Mesendoderm (in vitro differentiated cells): ENCODE measurements at places on chromosomes 6 and 20.
A peak's percentile ranks its signal among the peaks of the same experiment; 100 is the strongest.

DNA sequence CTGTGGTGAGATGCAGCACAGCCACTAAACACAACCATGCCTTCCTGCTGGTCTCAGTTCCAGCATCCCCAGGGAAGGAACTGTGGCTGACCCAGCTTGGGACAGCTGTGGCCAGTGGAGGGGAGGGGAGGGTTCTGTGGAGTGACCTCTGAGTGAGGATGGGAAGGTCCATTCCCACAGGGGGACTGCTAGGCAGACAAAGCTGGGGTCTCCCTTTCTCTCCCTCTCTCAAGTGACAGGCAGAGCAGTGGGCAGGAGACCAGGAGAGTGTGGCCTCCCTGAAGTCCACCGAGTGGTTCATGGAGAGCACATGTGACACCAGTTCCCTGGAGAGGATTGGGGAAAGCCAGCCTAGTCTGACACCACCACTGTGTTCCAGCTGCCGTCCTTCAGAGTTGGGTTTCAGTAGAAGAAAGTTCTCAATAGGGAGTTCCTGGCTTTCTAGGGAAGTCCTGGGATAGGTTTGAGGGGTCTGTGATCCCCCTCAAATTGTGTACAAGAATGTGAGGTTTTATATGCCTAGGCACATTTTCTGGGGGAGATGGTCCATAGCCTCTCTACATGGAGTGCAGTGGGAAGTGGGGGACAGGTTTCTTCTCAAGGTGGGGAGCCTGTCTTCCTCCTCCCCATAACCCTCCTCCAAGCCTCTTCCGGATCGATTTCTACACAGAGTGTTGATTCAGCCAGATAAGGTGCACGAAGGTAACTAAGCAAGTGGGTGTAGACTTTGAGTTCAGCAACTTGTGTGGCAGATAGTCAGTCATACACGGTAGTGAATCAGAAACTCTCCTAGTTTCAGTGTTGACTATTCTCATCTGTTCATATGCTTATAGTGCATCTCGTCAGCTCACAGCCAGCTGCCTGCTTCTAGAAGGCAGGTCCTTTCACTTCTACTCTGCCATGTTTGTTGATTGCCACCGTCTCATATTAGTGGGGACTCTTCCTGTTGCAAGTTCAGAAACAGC, 18.9 kb downstream of the MANBAL start:
- no peak for DNase-seq

DNA sequence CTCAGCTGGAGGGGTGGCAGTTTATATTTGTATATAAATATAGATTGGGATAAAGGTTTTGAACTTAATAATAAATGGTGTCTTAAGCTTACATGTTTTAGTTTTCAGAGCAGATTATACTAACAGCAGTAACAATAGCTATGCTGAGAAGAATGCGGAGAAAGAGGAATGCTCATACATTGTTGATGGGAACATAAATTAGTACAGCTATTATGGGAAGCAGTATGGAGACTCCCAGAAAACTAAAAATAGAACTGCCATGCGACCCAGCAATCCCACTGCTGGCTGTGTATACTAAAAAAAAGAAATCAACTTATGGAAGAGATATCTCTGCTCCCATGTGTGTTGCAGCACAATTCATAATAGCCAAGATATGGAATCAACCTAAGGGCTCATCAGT, 127.9 kb downstream of the BCKDHB start:
- no peak for DNase-seq

GRCh38 chr6:146657432-146657831, 58.7 kb downstream of the ADGB start:
- no peak for DNase-seq

DNA sequence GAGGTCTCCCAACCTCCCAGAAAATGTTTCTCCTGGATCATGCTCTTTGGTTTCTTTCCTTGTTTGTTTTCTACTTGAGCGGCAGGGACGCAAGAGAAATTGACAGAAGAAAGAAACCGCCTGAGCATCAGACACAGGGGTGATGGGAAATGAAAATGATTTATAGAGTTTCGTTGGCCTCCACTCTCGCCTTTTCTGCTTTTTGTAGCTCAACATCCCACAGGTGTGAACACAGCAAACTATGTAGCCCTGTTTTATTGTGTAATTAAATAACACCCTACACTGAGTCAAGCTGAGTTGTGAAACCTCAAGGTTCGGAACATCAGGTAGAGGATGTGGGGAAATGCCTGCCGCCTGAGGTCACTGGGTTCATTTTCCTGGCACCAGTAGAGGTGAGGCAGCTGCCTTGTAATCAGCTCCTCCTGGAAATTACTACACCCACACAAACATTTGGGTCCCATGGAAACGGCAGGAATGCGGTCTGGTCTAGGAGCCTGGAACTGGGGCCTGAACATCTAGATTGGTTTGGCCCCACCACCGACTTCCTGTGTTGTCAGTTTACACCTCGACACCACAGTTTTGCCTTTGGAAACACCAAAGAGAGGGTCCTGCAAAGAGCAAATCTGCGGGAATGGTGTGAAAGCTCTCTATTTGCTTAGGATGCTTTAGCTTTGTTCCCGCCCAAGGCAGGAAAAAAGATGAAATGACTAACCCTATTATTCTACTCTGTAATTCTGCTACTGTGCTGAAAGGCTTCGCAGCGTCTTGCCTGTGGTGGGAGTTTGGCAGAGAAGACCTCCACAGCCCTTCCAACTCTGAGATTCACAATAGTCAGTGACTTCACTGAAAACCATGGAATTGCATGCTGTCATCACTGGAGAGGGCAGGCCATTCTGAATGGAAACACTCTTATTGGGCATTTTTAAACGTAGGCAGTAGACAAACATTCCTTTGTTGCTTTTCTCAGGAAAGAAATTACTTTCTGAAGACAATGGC, 53.0 kb downstream of the ADAT2 start:
- DNase-seq, result peak; percentile 99

- no peak for DNase-seq
Observed at GRCh38 chr6:128525406-128525805, 5.0 kb upstream of the PTPRK start.

GRCh38 chr20:34201531-34201930, 39.7 kb upstream of the ASIP start:
- DNase-seq, result no peak

GRCh38 chr20:35207950-35208611, 18.4 kb upstream of the MMP24 start:
- peak; percentile 76 for DNase-seq

DNA sequence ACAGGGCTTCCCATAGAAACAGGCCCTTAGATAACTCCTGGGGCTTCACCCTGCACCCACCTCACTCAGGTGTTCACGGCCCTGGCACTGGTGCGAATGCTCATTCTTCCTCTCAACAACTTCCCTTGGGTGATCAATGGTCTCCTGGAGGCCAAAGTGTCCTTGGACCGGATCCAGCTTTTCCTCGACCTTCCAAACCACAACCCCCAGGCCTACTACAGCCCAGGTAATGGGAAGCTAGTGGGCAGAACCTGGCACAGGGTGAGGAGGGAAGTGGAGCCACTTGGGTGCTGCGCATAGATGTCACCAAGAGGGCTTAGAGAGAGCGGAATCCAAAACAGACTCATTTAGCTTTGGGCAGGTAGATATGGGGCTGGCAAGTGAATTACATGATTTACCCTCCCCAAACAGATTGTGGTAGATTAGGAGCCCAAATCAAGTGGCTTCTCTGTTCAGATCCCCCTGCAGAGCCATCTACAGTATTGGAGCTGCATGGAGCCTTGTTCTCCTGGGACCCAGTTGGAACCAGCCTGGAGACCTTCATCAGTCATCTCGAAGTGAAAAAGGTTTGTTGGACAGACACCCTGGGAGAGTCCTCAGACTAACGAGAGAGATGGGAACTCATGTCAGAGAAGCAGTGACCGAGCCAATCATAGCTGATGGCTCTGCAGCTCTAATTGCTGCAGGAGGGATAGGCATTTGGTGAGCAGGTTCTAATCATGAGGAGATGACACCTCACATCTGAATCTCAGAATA, 8.5 kb downstream of the ABCC10 start:
- DNase-seq, result no peak

- DNase-seq, result no peak
Observed at GRCh38 chr6:26312096-26312463, 52.9 kb upstream of the BTN3A2 start.

DNA sequence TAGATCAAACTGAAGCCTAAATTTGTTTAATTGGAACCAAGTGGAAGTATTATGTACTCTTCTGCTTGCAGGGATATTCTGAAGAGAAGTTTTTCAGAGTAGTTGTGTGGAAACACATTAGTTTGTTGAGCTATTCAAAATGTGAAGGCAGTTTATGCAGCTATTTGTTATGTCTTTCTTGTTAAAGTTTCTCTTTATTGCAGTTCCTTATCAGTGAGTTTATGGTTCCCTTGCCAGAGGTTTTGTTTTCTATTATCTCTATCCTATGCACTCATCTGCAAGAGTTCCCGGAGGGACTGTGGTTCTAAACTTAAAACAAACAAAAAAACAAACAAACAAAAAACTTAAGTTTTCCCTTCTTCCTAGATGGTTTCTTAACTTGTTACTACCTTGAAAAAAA, 143.7 kb upstream of the SLC22A16 start:
- DNase-seq, result no peak

DNA sequence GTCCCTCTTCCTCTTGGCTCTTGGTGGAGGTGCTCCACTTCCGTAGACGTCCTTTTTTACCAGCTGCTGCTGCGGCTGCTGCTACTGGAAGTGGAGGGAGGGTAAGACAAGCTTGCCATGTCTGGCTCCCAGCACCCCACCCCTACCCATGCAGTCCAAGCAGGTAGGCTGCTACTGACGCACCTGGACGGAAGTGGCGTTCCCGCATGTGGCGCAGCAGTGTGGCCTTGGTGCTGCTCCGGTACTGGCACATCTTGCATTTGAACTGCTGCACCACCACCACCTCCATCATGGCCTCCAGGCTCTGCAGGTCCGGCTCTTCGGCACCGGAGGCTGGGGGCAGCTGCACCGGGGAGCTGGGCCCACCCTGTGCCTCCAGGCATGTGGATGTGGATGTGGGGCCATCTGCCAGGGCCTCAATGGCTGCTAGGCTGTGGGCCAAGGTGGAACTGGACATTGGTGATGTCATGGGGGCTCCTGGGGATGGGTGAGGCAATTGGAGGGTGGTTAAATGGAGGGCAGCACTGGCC, 4.4 kb downstream of the ZNF335 start:
- no peak for DNase-seq

- DNase-seq, result no peak
Observed at GRCh38 chr6:88596801-88597200, 366.6 kb downstream of the RNGTT start.

- no peak for DNase-seq
Observed at GRCh38 chr6:86820750-86821149, 116.6 kb upstream of the HTR1E start.

DNA sequence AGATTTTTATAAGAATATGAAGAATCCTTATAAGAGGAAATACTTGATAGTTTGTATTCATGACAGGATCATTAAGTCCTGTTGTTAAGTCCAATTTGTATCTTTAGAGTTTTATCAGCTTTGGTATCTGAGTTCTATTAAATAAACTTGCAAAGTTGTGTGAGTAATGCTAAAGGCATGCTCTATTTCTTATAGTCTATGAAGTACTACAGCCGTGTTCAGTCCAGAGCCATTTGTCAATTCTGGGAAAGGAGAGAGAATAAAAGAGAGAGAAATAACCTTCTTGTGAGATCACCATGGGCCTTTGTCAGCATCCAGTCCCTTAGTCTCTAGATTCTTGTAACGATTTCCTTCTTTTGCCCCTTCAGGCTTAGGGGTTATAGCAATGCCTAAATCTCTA, 181.2 kb upstream of the POU3F2 start:
- DNase-seq, result no peak

DNA sequence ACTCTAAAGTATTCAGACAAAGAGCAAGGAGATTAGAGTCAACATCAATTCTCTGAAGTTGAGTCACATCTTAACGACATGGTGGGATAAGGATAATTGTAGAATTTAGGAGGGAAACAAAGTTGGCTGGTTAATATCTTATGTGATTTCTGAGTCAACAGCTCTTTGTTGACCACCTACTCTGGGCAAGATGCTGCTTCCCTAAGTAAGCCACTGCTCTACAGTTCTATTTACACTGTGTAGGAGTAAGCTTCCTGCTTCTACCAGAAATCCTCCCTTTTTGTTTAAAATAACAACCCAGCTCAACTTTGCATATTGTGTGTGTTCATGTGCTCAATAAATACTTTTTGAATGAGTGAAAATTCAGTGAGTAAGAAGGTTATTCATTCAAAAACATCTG, 3.1 kb downstream of the HS3ST5 start:
- no peak for DNase-seq

- DNase-seq, result no peak
Observed at GRCh38 chr6:110050440-110050813, 72.3 kb downstream of the GPR6 start.

GRCh38 chr6:144194293-144194810, 44.0 kb downstream of the STX11 start:
- peak; percentile 26 for DNase-seq

DNA sequence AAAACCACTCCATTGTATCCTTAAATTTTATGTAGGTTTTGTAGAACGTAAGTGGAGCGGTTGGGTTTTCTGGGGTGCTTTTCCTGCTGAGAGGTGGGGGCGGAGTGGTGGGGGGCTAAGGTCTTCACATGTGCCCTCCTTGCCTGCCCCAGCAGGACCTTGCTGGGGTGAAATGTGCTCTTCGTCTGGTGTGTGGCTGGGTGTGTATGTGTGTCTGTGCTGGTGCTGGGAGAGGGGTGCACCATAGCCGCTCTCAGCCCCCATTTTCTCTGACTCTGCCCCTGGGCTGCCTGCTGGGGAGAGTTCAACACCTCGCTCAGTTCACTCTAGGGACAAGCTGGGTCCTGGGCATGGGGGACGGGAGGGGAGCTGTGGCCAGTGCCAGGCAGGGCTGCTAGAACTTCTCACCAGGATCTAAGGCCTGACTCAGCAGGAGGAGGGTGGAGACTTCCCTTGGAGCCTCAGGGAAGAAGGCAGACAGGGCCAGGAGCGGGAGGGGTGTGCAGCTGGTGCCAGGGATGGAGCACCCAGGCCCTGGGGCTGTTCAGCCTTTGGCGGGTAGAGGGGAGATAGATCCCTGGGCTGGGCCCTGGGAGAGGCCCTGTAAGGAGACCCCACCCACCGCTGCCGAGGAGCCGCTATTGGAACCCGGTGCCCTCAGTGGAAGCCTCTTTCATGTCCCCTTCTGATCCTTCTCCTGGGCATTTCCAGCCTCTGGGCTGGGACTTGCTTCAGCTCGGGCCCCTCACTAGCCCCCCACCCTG, 4.8 kb downstream of the SOX18 start:
- no peak for DNase-seq

- no peak for DNase-seq
Observed at GRCh38 chr20:51659491-51660050, 108.6 kb downstream of the ATP9A start.
